Colonic mucosa (tissue), 4 donors: ENCODE measurements at places on chromosomes 7 and 10.

- DNase-seq = no peak
These were observed 67.6 kb downstream of the DOCK1 start for GRCh38 chr10:126972635-126973414.

DNA sequence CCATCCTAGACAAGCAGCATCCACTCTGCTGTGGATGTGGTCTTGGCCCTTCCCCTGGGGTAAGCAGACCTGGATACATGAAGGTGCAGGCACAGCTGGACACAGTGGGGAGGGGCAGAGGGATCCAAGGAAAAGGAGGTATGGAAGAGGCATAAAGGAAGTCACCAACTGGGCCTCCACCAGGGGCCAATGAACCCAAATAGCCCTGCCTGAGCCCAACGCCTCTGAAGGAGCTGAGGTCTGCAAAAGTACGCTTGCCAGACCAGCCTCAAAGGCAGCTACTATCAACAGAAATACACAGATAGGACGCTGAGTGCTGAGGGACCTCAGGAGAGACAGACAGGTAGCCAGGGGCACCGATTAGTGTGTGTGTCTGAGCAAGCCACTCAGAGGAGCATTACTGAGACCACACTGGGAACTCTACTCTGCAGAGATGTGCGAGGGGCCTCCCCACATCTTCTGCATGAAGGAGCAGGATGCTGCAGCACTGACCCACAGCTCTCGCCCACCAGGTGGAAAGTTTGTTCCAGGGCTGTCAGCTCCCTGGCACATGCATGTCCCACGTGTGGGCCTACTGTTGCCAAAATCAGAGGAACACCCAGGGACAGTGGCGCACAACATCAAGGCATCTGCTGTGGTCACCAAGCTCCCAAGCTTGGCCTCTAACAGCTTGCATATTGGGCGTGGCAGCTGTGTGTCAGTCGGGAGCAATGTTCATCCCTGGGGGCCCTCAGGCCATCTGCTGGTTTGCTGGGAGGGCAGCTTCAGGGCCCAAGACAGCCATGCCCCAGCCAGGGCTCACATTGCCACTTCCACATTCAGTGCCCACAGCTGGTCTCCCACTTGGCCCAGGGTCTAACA is 40.0 kb downstream of the MKI67 start:
- no peak for DNase-seq

DNA sequence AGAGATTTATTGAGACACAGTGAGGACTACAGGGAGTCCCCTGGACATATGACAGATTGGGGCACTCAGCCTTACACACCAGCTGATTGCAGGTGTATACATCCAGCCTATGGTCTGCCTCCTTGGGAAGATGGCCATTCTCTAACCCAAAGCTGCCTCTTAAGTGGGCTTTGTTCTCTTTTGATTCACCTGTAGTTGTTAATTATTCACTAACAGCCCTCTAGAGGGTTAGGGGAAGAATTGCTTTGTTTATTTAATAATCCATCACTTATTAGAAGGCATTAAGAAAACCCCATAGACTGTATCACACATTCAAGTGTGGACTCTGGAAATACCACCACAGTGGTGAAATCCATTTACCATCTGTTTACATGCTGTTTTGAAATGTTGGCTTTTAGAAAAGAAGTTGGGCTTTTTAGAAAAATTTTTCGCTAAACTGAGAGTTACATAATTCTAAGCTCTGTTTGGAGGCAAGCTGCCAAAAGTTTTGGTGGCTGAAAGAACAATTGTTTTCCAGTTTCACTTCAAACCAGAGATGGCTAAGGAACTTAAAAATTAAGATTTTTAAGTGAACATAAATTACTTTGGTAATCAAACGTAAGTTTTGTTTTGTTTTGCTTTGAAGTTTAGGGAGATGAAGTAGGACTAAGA is 379.1 kb downstream of the ADRA2A start:
- no peak for DNase-seq

GRCh38 chr10:44322137-44322536 is 62.8 kb downstream of the CXCL12 start:
- DNase-seq = no peak

DNA sequence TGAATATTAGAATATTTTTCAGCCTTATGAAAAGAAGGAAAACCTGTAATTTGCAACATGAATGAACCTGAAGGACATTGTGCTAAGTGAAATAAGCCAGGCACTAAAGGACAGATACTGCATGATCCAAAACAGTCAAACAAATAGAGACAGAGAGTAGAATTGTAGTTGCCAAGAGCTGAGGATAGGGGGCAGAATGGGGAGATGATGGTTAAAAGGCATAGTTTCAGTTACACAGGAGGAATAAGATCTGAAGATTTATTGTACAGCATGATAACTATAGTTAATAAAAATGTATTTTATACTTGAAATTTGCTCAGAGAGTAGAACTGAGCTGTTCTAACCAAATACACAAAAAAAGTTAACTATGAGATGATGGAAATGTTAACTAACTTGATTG is 149.0 kb upstream of the TMEM106B start:
- DNase-seq = no peak

DNA sequence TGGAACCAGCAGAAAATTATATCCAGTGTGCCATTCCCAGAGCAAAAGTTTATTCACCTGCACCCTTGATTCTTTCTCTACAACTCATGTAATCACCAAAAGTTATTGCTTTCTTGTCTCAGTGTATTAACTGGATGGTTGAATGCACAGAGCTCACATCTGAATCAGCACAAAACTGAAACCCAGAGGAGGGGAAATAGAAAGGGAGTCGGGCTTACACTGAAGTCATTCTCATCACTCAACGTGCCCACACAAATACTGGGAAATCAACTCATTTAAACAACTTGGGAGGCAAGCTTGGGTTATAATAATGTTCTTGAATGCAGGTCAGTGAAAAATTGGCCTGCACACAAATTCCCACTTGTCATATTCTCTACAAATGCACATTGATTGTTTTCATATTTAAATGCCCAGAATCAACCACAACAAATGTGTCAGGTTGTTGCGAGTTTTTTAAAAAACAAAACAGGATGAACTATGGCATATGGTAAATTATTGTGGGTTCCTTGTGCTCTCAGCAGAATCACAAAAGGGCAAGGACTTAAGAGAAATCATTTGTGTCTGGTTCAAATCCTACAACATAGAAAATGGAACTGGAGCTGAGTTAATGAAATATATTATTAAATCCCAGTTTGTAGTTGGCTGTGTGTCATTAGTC is 125.9 kb upstream of the NOBOX start:
- no peak for DNase-seq
